CD4-positive, CD25-positive, alpha-beta regulatory T cell (primary cell): ENCODE measurements at places on chromosomes 16 and 17.

- H3K4me3 ChIP-seq = no peak overlapping the region
- H3K4me1 ChIP-seq = no peaks in the 10 kb centered on the region
- DNase-seq = no peak
- H3K27me3 ChIP-seq = no peaks in the 10 kb centered on the region
Observed at GRCh38 chr17:1737531-1738291, 5.0 kb upstream of the SERPINF2 start.

GRCh38 chr16:57993438-57993837 is 7.0 kb downstream of the ZNF319 start:
- no peak for DNase-seq
- H3K36me3 ChIP-seq = peaks cover 22% of the 10 kb centered on the region
- no peaks in the 10 kb centered on the region for H3K27me3 ChIP-seq

- H3K27me3 ChIP-seq = no peaks in the 10 kb centered on the region
- H3K4me3 ChIP-seq = no peak overlapping the region
- H3K27ac ChIP-seq = no peak overlapping the region
- DNase-seq = no peak
Observed at GRCh38 chr16:80971819-80972218, 34.9 kb downstream of the CMC2 start.

- no peak for DNase-seq
- H3K27me3 ChIP-seq = no peaks in the 10 kb centered on the region
- H3K4me1 ChIP-seq = no peaks in the 10 kb centered on the region
- no peak overlapping the region for H3K27ac ChIP-seq
- no peaks in the 10 kb centered on the region for H3K36me3 ChIP-seq
Observed at GRCh38 chr17:70373369-70373768, 204.0 kb downstream of the KCNJ2 start.
